ENCODE measurements at places on chromosomes 11 and 22.

GRCh38 chr11:11265320-11265719 is 87.7 kb downstream of the CSNK2A3 start:
- no peak for DNase-seq

DNA sequence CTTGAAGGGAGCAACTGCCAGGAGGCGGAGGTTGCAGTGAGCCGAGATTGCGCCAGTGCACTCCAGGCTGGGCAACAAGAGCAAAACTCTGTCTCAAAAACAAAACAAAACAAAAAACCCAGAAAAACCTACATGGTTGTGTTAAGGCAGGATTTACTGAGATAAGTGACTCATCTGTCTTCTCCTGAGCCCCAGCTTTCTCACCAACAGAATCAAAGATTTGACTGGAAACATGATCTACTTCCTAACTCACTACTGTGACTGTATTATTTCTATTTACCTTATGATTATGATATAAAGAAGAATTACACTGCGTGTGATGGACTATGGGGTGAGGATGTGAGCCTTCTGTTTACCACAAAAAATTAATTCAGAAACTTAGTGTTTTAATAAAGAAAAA is 21.8 kb downstream of the FAM118B start:
- no peak for DNase-seq

DNA sequence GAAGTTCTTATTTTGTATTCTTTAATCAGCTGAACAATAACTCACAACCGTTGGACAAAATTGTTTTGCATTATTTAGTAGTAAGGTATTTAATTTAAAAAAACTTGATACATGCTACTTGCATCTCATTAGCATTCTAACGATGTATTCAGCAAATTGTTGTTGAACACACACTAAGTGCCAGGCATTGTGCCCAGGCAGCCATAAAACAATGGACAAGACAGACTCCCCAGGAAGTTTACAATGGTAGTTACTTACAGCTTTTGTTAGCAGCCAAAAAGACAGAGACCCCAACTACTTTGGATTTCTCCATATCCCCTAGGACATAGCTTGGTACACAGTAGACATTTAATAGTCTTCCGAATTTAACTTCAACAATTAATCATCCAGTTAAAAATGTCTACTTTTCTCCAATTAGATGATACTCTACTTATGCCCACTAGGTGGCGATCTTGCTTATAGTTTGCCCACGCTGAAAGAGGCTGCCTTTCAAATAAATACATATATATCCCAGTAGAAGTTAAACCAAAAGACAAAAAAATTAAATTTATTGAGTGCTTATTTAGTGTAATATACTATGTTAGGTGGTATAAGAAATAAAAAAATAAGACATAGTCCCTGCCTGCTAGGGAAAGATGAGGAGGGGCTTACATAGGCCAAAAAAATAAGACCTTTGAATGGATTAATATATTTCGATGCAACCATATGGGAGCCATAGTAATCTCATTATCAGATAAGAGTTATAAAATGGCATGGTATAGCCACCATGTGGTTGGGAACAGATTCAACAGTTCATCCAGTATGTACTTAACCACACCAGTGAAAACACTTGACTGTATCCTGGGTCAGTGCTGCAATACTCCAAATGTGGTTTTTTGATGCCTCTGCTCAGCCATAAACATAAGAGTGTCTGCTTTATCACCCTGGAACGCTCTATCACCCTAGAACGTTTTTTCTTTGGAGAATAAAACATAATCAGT is 2.0 kb upstream of the FJX1 start:
- no peak for DNase-seq

DNA sequence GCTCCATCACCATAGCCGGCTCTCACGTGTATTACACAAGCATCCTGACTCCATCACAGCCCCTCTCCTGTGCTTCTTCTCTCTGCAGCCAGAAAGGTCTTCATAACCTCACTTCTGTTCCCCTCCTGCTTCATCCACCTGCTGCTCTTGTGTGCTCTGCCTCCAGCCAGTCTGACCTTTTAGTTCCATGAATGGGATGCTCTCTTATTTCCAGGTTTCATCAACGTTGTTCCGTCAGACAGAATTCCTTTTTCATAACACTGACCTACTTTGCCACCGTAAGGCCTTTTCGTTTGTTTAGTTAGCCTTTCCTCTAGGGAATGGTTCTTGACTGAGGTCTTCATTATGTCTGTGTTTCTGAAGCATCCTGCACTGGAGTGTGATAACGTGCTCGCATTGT is 18.8 kb downstream of the GRAMD1B start:
- DNase-seq: no peak

Measured in T-helper 2 cell treated with Interferon-gamma antibody and Interleukin-4, amounts not matched to agents 5 μg/mL and 100 μg/mL, for 36 hours (primary cell).